Spinal cord (tissue), 10 donors: ENCODE measurements at places on chromosomes 4 and X.

DNA sequence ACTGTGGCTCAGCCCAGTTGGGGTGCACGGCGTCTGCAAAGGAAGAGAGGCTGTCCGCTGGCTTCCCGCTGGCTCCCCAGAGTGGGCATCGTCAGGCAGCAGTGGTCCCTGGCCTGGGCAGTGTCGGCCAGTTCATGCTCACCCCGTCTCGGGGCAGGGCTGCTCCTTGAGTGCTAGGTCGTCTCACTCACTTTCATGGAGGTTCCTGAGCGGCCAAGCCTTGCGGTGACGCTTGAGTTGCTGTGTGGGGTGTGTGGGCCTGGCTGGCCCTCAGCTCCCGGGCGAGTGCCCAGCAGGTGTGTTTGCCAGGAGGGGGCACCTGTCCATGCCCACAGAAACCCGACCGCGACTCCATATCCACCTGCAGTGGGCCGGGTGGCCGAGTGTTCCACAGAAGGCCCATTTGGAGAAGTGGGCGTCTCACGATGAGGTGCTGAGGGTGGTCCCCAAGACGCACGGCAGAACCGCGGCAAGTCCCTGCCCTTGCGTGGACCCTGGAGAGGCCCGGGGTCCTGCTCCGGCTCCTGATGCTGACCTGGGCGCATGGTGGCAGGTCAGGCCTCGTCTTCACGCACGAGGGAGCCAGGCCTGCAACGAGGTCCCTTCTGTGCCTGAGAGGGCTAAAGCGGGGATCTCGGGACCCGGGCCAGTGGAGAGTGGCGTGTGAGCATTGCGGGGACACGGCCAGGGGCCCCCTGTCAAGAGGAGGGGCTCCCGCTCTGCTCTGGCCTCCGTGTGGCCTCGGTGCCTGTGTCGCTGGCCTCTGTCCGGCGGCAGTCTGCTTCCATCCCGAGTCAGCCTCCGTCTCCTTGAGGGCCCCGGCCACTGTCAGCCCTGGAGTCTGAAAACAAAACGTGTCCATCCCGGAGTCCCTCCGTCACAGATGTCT is 18.5 kb upstream of the UVSSA start:
- no peak for DNase-seq

DNA sequence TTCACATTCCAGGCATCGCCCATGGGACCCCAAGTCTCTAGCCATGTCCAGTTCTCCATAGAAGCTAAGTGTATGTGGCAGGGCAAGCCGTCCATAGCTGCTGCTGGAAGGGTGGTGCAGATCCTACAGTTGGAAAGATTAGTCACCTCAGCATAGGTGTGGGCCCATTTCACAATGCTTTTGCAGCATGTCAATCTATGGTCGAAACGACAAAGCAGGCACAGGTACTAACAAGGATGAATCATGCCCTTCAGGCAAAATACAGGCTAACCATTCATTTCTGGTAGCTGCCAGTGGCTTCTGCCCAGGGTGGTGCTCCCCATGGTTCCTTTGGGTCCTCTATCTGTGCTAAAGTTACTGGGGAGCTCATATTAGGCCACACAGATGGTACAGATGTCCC is 225.2 kb downstream of the ADGRL3 start:
- DNase-seq = no peak

GRCh38 chrX:11789809-11790208 is 31.8 kb downstream of the MSL3 start:
- no peak for DNase-seq

- no peak for DNase-seq
Observed at GRCh38 chr4:151629097-151629783, 131.6 kb downstream of the GATB start.

DNA sequence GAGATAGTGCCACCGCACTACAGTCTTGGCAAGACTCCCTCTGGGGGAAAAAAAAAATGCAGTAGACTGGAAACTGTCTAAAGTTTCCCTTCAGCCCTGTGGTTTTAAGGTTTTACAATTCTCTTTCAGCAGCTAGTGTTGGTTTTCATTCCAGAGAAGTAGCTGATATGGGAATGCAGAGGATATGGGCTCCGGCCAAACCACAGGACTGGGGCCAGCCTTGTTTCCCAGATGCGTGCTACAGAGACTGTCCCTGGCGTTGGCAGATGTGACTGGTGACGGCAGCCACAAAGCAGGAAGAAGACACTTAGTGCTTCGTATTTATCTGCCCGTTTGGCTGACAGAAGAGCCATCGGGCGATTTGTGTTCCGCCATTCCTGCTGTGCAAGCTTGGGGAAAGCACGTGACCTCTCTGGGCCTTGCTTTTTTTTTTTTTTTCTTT is 43.2 kb downstream of the ZBTB49 start:
- no peak for DNase-seq

DNA sequence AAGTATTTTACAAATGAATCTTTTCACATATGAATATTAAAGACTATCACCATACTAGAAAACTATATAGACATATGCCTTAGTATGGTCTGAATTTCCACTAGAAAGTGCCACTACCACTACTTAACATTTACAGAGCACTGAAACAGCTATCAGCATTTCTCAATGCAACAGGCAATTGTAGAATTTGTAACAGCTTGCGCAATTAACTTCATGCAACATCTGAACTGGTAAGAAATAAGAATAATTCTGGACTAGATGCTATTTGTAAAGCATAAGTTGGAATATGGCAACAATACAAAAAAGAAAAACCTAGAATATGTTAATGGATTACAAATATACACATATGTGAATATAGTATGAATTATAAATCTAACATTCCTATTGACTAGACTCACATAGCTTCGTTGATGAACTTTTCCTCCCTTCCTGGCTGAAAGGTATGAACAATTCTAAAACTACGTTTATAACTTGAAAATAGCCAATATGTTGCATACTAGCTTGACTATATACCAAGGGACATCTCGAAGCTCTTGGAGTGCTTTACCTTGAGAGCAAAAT is 82.0 kb downstream of the ATP8A1 start:
- DNase-seq = no peak

- DNase-seq = no peak
Observed at GRCh38 chr4:41209187-41209586, 5.2 kb downstream of the APBB2 start.

GRCh38 chr4:169050284-169050683 is 40.2 kb upstream of the CBR4 start:
- DNase-seq = no peak

DNA sequence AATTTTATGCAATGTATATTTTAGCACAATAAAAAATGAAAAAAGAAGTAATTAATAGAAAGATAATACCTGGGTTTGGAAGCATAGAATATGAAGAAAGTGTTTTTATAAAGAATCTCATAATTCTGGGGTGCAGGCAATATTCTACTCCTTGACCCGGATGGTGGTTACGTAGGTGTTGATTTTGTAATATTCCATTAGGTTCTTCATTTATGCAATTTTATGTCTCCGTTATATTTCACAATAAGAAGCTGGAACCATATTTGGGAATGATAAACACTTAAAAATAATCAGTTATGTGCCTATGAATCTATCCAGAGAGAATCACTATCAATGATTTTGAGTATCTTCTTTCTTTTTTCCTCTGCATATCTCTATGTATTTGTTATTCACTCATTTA is 38.5 kb downstream of the CHRNA9 start:
- DNase-seq = no peak

GRCh38 chr4:164224871-164225270 is 529.1 kb upstream of the SMIM31 start:
- DNase-seq = peak; percentile 43

- no peak for DNase-seq
Observed at GRCh38 chr4:40193016-40193571, 3.7 kb upstream of the RHOH start.

DNA sequence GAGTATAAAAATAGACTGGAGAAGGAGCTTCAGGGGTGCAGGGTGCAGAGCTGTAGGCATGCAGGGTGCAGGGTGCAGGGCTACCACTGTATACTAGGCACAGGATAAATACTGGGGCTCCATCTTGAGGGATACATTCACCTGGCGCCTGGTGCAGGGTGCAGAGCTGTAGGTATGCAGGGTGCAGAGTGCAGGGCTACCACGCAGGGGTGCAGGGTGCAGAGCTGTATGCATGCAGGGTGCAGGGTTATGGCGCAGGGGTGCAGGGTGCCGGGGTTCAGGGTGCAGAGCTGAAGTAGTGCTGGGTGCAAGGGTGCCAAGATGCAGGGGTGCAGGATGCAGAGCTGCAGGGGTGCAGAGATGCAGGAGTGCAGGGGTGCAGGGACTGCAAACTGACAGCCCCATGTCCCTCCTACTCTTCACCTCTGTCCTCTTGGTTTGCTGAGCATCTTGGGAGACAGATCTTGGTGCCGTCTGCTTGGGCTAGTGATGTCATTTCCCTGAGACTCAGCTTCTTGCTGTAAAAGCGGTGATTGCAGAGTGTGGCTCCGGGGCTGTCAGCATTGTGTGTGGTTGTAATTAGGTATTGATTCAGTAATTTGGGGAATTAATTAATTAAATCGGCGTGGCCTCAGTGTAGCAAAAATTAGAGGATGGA is 91.2 kb downstream of the ADRA2C start:
- peak; percentile 18 for DNase-seq

GRCh38 chr4:75886104-75886503 is 16.1 kb downstream of the PPEF2 start:
- DNase-seq = peak; percentile 27

- DNase-seq = no peak
Observed at GRCh38 chr4:142832022-142832421, 14.1 kb downstream of the INPP4B start.

DNA sequence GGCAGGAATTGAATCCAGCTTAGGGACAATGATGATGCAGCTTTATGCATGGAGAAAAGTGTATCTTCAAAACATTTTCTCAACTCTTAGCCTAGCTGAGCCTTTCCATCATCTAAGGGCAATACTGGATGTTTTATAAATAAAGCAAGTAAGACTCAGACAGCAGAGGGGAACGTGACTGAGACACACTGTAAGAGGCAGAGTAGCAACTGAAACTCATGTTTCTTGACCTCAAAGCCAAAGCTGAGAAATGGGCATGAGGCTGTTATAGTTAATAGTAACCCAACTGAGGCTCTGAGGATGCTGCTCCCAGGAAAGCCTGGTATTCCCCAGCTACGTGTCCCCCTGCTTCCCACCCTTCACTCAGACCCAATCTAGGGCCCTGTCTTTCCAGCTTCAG is 44.6 kb downstream of the ARHGEF9 start:
- DNase-seq = no peak

DNA sequence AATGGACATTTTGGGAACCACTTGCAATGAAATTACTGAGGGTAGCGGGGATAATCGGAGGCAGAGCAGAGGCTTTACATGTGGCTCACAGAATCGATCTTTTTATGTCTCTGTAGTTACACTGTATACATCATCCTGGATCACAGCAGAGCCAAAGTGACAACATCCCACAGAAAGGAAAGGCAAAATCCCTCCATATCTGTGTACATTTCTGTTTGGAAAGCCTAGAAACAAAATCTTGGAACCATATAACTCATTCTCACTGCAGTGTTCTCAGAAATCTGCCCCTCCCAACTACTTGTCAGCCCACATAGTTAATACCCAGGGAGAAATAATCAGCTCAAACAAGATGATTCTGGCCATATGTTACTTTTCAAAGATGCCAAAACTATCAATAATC is 211.6 kb downstream of the DCLK2 start:
- no peak for DNase-seq

DNA sequence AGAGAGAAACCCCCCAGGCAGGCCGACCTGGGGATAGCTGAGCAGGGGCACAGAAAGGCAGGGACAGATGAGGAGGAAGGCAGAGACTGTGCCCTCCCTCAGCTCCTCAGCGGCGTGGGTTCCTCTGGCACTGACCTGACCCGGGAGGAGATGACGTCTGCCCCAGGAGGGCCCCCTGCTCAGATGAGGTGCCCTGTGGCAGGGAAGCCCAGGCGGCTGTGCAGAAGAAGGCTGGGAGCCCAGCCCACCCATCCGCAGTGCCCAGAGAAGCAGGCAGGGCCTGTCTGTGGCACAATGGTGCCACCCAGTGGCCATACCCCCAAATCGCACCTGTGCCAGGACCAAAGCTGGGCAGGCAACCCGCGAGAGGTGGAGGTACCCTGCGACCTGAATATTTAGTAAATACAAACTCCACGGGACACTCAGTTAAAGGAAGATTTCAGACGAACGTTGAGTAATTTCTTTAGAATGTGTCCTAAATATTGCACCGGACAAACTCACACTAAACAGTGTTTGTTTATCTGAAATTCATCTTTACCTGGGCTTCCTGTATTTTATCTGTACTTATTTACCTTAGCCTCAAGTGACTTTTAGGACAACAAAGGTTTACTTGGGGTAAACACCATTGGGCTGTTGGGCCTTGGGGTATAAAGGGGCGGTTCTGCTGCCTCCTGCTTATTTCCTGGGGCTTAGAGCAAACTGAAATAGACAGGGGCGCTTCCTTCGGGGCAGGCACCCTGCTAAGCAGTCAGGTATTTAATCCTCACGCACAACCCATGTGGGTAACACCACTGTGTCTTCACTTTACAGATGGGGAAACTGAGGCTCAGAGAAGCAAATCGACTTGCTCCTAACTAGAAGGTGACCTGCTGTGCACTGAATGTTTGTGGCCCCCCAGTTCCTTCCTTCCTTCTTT is 46.5 kb upstream of the HMX1 start:
- peak; percentile 89 for DNase-seq

GRCh38 chr4:87985097-87985886 is 9.8 kb downstream of the SPP1 start:
- no peak for DNase-seq

GRCh38 chr4:11894977-11895376 is 466.3 kb upstream of the HS3ST1 start:
- DNase-seq = no peak

GRCh38 chr4:181647396-181648147 is 595.6 kb upstream of the TENM3 start:
- DNase-seq = peak; percentile 21

DNA sequence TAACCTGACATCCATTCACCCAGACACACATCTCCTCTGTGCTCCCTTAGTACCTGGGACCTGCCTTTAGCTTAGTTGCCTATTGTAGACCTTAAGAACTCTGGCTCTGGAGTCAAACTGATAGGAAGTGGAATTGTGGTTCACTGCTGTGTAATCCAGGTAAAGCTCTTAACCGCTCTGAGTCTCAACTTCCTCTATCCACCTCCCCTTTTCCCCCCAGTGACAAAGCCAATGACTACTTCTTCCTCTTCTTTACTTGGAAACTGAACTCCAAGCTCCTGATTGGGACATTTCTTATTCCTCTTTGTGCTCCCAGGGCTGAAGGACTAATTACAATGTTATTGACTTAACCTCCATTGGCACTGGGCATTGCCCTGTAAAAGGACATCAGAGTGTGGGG is 94.1 kb downstream of the DRD5 start:
- DNase-seq = no peak
